ENCODE measurements at places on chromosomes 4 and X. TPM values are rescaled to one million over a fixed set of nuclear protein-coding genes. Genes with fewer than 3 reads are reported as not detected.

DNA sequence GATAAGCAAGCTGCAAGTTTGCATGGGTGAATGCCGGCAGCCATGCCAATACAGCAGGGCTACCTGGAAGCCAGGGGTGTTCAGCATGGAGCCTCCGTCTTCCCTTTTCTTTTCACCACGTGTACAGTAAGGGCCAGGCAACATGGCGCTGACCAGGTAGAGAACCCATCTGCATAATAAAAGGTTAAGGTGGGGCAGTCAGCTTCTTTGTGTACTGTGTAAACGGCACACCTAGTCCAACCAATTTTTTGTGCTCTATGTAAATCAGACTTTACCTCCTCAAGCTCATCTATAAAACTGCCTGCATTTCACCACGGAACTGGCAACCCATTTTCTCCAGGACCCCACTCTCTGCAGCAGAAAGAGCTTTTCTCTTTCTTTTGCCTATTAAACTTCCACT, 286.8 kb upstream of the VCX3A start:
- H3K36me3 ChIP-seq = no peaks in the 10 kb centered on the region
- H3K4me1 ChIP-seq = no peaks in the 10 kb centered on the region
- H3K27me3 ChIP-seq = no peaks in the 10 kb centered on the region
- DNase-seq = no peak

GRCh38 chr4:75848891-75849290, 53.4 kb downstream of the PPEF2 start:
- no peak overlapping the region for H3K27ac ChIP-seq
- no peak for DNase-seq
- no peaks in the 10 kb centered on the region for H3K27me3 ChIP-seq
- peaks cover 15% of the 10 kb centered on the region for H3K4me1 ChIP-seq
- no peaks in the 10 kb centered on the region for H3K36me3 ChIP-seq
- H3K4me3 ChIP-seq = no peak overlapping the region

DNA sequence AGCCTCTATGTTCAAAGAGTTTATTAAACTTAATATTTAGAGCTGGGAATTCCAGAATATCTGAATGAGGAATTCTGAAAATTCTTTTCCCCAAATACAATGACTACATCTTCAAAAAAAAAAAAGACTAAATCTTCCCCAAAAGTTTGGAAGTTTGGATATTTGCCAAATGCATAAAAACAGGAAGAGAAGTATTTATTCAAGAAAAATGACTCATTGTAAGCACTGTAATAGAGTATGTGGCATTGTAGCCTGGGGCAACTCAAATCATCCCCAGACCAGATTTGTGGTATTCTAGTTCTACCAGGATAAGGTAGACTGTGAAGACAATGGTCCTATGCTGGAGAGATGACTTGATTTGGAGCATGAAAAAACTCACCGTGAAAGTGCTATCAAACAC, 78.5 kb upstream of the PDHA2 start:
- H3K36me3 ChIP-seq = no peaks in the 10 kb centered on the region
- H3K4me1 ChIP-seq = no peaks in the 10 kb centered on the region
- DNase-seq = no peak
- no peak overlapping the region for H3K27ac ChIP-seq

GRCh38 chr4:5963611-5964010, 54.6 kb downstream of the C4orf50 start:
- no peaks in the 10 kb centered on the region for H3K27me3 ChIP-seq
- no peaks in the 10 kb centered on the region for H3K4me1 ChIP-seq
- H3K4me3 ChIP-seq = no peak overlapping the region
- H3K27ac ChIP-seq = no peak overlapping the region
- no peak for DNase-seq

GRCh38 chr4:141352331-141352730, 131.6 kb downstream of the ZNF330 start:
- no peaks in the 10 kb centered on the region for H3K27me3 ChIP-seq
- peaks cover 14% of the 10 kb centered on the region for H3K4me1 ChIP-seq
- no peak overlapping the region for H3K4me3 ChIP-seq
- DNase-seq = no peak
- no peaks in the 10 kb centered on the region for H3K36me3 ChIP-seq
- no peak overlapping the region for H3K27ac ChIP-seq

MAPK10 gene
- total RNA-seq = 24.9 TPM
